ENCODE measurements at places on chromosomes 1 and 21.

GRCh38 chr21:20463362-20463761 lies 534.8 kb upstream of the NCAM2 start:
- no peak for DNase-seq

DNA sequence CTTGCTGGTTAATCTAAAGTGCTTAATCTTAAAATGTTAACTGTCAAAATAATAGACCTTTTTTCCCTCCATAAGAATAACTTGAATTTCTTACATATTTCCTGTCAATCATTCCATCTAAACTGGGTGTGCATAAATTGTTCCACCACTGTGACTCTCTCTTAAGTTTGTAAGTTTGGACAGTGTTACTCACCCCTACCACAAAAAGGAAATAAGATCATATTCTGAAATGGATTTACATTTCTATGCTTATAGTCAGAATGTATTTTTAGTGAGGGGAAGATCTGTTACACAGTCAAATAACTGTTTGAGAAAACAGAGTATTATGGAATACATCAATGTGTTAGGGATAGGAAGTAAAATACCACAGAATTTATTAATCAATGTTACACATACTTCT lies 109.6 kb upstream of the DPYD start:
- DNase-seq = peak; percentile 90

GRCh38 chr1:82785268-82785790 lies 984.6 kb downstream of the ADGRL2 start:
- no peak for DNase-seq

DNA sequence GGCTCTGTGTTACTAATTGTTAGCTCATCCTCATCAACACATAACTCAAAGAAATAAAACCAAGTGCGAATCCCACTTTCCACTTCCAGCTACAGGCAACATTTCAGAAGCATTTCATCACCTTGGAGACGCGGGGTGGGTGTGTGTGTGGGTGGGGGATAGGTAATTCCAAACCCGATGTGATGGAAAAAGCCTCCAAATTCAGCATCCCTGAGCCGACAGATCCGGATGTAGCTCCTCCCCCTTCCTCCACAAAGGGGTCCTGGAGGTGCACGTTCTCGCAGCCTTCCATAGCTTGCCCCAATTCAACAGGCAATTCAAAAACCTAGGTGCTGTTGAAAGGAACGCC lies 486 bp downstream of the HSPA13 start:
- no peak for DNase-seq

DNA sequence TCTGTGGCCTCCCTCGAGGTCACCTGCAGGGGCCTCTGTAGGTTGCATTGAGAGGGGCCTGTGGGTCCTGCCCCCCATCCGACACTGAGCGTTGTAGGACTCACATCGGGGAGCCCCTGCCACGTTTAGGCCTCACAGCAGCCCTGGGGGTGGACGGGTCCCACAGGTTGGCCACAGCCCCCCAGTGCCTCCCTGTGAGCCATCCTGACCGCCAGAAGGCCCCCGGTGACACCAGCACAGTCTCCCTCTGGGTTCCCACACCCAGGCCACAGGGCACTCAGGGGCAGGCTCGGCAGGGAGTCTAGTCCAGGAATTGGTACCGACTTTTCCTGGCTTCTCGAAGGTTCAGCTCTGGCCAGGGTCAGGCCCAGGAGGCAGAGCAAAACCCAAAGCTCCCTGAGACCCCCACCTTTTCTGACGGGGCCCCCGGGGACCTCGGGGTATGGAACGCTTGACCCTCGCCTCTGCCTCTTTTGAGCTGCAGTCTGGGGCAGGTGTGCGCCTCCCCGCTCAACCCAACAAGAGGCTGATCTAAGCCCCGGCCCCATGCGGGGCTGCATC lies 13.9 kb upstream of the POFUT2 start:
- DNase-seq = no peak

GRCh38 chr21:16037421-16037955 lies 307.7 kb downstream of the USP25 start:
- DNase-seq = no peak

GRCh38 chr21:40049031-40049930 lies 182.0 kb downstream of the PCP4 start:
- DNase-seq = peak; percentile 17

GRCh38 chr1:189706594-189706993 lies 771.1 kb downstream of the BRINP3 start:
- DNase-seq = no peak

- DNase-seq = peak; percentile 72
Observed at GRCh38 chr1:40612345-40612831, 53.1 kb downstream of the RIMS3 start.

All from ELR (cell line).